ENCODE measurements at places on chromosomes 11 and 22.

DNA sequence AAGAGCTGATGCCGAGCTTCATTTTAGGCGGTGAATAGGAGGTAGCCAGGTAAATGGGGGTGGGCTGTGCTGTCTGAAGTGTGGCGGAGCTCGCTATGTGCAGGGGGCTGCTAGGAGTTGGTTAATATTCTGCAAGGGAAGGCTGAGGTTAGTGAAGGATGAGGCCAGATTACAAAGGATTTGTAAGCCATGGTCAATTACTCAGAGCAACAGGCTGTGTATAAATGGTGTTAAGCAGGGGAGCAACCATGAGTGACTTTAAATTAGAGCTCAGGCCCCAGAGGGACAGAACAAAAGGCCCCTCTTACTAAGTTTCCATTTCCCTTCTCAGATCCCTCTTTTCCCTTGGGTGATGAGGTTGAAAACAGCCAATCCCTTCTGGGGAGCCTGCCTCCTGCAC lies 7.3 kb upstream of the MCAM start:
- no peak for DNase-seq

DNA sequence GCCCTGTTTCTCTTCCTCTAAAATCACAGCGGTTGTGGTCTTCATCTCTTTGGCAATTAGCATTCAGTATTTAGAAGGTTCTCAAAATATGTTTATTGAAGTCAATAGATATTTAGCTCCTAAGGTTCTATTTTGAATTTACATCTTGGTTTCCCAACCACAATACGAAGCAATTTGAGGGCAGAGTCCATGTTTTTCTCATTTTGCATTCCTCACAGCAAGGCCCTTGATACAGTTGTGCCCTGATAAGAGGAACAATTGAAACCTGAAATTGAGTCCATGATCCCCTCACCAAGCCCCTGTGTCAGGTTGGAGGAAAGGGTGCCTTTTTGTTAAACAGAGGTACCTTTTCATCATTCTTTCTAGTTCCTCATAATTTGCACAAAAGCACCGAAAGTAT lies 131.5 kb downstream of the CCDC81 start:
- DNase-seq, result no peak

- DNase-seq, result no peak
These were observed 57.9 kb downstream of the ST3GAL4 start for GRCh38 chr11:126413426-126413825.

DNA sequence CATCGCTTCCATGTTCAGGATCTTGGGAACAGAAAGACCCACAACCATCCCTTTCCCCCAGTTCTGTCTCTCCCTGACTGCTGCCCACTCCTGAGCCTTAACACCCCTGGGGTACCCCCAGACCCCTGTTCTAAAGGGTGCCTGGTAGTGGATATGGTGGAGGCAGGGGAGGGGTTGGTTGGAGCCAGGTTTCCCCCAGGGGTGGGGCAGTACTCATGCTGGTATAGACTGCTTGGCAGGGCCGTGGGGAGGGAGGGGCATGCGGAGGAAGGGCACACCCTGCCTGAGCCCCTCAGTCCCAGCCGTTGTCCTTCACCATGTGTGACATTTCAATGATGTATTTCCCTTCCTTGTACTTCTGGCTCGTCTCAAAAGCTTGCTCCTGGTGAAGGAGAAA lies 4.0 kb downstream of the YPEL4 start:
- DNase-seq, result no peak

GRCh38 chr11:70567680-70568034 lies 169.3 kb downstream of the CTTN start:
- peak; percentile 4 for DNase-seq

GRCh38 chr22:31753005-31753633 lies 700 bp upstream of the DEPDC5 start:
- DNase-seq, result peak; percentile 20

DNA sequence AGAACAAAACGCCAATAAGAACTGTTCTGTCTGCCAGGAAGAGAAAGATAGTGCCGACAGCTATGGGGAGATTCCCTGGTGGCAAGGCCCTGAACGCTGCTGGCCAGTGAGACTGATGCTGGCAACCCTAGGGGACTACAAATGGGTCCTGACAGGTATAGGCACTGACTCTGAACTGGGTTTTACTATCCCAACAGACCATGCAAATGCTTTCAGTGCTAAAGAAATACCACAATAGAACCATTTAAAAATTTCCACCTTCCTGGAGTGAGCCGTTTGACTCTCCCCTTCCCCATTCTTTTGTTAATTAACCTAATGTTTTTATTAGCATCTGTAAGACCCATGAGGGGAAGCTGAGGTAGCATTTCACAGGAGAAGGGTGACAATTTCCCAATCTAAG lies 25.7 kb downstream of the USP28 start:
- DNase-seq, result no peak

DNA sequence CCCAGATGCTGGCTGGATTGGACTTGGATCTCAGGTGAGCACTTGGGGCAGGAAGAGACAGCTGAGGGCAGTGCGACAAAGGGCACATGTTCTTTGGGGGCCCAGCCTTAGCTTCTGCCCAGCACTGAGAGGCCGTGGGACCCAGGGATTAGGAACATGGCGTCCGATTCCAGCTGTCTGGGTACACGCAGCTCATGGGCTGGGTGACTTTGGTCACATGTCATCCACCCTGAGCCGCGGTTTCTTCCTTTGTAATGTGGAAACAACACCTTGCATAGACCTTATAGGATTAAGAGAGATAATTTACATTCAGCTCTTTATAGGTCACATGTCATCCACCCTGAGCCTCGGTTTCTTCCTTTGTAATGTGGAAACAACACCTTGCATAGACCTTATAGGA lies 39.8 kb downstream of the MYO18B start:
- DNase-seq, result no peak

DNA sequence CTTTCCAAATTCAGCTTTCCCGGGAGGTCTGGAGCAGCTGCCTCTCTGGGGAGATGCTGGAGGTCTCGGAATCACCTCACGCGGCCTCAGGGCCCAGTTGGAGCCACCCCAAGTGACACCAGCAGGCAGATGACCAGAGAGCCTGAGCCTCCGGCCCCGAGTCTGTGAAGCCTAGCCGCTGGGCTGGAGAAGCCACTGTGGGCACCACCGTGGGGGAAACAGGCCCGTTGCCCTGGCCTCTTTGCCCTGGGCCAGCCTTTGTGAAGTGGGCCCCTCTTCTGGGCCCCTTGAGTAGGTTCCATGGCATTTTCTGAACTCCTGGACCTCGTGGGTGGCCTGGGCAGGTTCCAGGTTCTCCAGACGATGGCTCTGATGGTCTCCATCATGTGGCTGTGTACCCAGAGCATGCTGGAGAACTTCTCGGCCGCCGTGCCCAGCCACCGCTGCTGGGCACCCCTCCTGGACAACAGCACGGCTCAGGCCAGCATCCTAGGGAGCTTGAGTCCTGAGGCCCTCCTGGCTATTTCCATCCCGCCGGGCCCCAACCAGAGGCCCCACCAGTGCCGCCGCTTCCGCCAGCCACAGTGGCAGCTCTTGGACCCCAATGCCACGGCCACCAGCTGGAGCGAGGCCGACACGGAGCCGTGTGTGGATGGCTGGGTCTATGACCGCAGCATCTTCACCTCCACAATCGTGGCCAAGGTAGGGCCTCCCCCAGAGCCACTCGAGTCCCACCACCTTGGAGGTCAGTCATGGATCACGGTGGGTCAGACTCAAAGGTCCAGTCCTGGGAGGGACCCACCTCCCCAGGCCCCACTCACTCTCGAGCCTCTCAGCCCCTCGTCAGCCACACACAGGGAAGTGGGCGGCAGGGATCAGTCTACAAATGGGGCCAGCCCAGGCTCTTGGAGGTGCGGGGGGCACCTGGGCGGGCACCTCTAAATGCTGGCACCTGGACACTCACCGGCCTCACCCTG lies 525 bp downstream of the SLC22A12 start:
- DNase-seq, result no peak

- DNase-seq, result no peak
These were observed 716.3 kb upstream of the ANO5 start for GRCh38 chr11:21476588-21476987.

- no peak for DNase-seq
These were observed 718.8 kb downstream of the CNTN5 start for GRCh38 chr11:99739464-99740089.

DNA sequence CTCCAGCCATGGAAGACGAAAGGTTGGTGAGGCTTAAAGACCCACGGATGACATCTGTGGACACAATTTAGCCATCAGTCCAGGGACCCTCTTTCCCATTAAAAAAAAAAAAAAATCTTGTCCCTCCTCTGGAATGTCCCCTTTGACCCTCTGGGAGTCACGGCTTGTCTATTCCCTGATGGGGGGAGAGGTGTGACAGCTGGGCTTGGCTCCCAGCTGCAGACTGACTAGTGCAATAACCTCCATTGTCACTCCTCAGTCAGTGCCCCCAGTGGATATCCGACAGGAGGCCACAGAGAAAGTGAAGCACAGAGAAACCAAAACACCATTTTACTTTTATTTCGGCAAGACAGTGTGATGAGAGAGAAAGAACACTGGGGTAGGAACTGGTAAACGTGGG lies 2.7 kb upstream of the VSIG2 start:
- no peak for DNase-seq

DNA sequence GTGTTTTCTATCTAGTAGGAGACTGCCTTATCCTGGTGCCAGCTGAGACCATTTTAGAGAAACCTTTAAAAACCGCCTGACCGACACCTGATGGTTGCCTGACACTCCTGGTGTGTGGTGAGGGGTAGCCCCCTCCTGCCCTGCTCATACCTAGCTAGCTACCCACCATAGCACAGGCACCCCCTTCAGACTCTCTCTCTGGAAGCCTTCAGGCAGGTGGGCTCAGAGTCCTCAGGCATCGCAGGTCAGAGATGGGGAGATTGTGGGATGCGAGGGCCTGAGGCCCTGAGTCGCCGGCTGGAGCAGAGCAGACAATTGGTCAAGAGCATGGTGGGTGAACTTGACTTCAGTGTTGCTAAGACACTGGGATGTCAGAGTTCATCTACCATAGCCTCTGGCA lies 424.6 kb downstream of the BRD1 start:
- no peak for DNase-seq

- DNase-seq, result no peak
These were observed 306.3 kb downstream of the CNTN5 start for GRCh38 chr11:99327066-99327465.

GRCh38 chr22:35601743-35602615 lies 15.2 kb downstream of the MB start:
- no peak for DNase-seq

- no peak for DNase-seq
These were observed 26.0 kb downstream of the TSPAN18 start for GRCh38 chr11:44752713-44753112.

GRCh38 chr11:46410021-46410420 lies 18.4 kb upstream of the CHRM4 start:
- DNase-seq, result no peak

DNA sequence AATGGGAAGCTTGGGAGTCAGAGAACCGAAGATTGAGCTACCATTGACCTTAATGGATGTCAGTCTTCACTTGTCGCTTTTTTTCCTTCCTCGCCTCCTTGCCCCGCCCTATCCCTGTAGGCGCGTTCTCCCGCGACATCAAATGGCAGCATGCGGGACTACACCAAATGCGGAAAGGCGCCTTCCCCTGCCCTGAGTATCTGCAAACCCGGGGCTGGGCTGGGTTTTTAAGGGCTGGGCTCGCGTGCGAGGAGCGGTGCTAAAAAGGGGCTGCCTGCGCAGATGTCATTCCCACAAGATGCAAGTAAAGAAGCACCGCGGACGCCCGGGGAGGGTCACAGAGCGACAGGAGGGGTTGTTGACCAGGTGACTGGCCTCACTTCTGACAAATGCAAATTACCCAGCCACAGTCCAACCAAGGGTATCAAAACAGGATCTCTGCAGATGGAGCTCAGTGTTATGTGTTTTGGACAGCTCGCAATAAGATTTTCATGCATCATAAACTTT lies 4.7 kb upstream of the FAM111B start:
- DNase-seq, result peak; percentile 29

DNA sequence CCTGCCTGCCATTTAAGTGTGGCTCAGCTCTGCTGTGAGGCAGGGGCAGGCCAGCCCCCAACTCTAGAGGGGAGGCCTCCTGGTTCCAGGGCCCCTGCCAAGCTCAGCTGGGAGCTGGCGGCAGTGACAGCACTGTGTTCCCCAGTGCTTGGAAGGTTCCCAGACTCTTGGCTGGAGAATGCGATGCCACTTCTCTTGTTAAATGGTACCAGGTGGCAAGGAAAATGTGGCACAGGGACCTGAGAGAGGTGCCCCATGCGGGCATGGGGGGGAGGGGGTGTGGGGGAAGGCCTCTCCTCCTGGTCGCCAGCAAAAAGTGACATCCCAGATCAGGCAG lies 8.4 kb upstream of the TNFRSF13C start:
- DNase-seq, result no peak

GRCh38 chr11:66734215-66734614 lies 5.2 kb upstream of the SPTBN2 start:
- DNase-seq, result no peak
